Activated T-helper 9 cell treated with anti-CD3 and anti-CD28 coated beads, Interleukin-2, amount 50 U/mL, for 16 hours (primary cell): ENCODE measurements at places on chromosomes 16 and 17.

- no peak for DNase-seq
Observed at GRCh38 chr17:8563981-8564602, 66.4 kb downstream of the MYH10 start.

GRCh38 chr16:46739934-46740333 is 8.2 kb downstream of the MYLK3 start:
- DNase-seq, result no peak

GRCh38 chr16:58684001-58684353 is 593 bp downstream of the SLC38A7 start:
- no peak for DNase-seq

GRCh38 chr17:79737922-79738578 is 7.3 kb downstream of the ENPP7 start:
- DNase-seq, result no peak

GRCh38 chr17:80812362-80813088 is 179.1 kb upstream of the CHMP6 start:
- DNase-seq, result no peak

- DNase-seq, result no peak
Observed at GRCh38 chr17:68457168-68457538, at the start of gene WIPI1. Gene WIPI1, minus strand, starts transcription at chr17:68457496. Its CDS starts 75 bp downstream, at chr17:68457421.
